ENCODE measurements at places on chromosomes 6 and 20.

DNA sequence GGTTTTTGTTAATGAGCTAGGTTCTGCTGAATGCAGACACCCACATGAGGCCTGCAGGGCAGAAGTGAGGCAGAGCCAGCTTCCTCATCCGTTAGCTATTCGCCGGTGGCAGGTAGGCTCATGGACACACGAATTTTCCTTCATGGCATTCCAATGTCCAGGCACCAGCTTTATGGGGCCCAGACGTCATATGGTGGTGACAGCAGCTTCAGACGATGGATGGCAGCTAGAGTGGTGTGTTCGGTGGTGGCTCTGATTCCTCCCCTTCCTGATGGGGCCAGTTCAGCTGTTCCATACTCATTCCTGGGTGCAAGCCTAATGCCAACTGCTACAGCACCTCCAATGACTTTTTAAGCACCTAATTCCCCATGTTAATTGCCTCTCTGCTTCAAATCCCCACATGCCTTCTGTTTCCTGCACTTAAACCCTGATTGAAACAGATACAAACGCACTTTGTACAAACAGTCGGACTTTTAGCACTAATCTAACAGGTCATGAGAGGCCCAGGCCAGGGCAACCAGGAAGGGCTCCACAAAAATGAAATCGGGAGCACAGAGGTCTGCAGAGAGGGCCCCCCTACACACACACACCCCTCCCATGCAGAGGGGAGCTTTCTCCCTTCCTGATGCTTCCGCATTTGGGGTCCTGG lies 35.7 kb upstream of the MLN start:
- DNase-seq: peak; percentile 10

- no peak for DNase-seq
Observed at GRCh38 chr20:14716351-14716801, 379.0 kb upstream of the FLRT3 start.

GRCh38 chr6:8343600-8343999 lies 91.7 kb downstream of the SLC35B3 start:
- DNase-seq: no peak

- DNase-seq: no peak
Observed at GRCh38 chr20:18856873-18857272, 43.3 kb downstream of the SCP2D1 start.

GRCh38 chr6:26319405-26320128 lies 45.4 kb upstream of the BTN3A2 start:
- no peak for DNase-seq

GRCh38 chr6:32867022-32867477 lies 13.1 kb downstream of the PSMB9 start:
- DNase-seq: no peak

- DNase-seq: no peak
Observed at GRCh38 chr20:3431109-3431508, 23.6 kb upstream of the DNAAF9 start.

GRCh38 chr6:3661390-3661789 lies 90.1 kb downstream of the PXDC1 start:
- DNase-seq: no peak

DNA sequence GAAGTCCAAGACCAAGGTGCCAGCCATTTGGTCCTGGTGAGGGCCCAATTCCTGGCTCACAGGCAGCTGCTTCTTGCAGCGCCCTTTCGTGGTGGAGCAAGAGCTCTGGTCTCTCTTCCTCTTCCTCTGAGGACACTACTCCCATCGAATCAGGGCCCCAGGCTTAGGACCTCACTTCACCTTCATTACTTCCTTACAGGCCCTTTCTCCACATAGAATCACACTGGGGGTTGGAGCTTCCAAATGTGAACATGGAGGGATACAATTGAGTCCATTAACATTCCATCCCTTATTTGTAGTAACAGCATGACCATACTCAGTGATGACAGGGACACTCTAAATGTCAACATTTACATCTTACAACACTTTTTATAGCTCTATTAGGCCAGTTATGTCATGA lies 2.3 kb downstream of the RAMACL start:
- DNase-seq: no peak

DNA sequence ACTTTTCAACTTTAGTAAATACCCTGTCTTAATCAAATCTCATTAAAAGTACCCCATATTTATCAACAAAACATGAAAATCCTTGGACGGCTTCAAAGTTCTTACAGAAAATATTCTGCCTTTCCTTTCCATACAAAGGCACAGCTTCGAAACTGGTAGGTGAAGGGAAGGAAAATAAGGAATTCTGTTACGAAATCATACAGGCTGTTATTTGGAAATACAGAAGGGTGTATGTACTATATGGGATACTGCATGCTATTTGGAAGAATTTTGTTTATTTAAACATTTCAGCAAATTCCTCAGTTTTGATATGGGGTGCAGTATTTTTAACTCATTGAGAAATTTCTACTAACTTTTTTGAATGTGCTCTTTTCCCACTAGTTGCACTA lies 138.4 kb upstream of the BTN3A2 start:
- no peak for DNase-seq

GRCh38 chr6:168193816-168194721 lies 115.1 kb upstream of the FRMD1 start:
- no peak for DNase-seq

DNA sequence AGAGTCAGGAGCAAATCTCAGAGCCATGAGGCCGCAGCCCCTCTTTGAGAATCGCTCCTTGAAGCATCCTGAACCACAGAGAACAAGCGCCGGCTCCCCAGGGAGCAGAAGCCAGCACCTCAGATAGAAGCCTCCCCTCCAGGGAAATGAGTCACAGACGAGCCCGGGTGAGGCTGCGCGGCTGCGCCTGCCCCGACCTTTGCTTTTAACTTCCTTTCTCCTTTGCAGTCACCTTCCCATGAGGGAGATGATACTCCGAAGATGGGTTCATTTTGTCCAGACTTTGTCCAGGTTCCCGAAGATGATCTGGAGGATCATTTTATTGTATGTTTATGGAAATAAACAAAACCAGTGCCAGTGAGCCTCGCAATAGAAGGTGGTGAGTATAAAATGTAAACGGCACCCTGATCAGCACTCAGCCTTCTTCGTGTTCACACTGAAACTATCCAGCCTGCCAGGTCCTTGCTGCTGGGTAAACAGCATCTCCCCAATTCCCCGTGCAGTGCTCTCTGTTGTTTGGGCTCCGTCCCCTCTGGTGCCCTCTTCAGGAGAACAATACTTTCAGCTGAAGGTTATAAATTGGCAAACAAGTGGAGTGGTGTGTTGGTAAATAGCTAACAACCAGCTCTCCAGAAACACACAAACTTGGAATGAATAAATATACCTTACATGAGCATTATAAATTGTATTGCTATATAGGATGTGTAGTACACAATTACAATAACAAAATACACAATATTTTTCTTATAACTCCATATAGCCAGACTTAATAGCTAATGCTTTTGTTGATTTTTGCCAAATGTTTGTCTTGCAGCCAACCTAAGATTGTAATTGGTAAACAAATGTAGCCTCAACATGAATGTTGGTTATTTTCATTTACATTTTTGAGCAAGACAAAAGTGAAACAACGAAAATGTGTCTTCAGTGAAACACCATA lies 41.4 kb upstream of the TMEM181 start:
- peak; percentile 79 for DNase-seq

All from fibroblast of villous mesenchyme (primary cell).